ENCODE measurements at places on chromosomes 11 and 22.

DNA sequence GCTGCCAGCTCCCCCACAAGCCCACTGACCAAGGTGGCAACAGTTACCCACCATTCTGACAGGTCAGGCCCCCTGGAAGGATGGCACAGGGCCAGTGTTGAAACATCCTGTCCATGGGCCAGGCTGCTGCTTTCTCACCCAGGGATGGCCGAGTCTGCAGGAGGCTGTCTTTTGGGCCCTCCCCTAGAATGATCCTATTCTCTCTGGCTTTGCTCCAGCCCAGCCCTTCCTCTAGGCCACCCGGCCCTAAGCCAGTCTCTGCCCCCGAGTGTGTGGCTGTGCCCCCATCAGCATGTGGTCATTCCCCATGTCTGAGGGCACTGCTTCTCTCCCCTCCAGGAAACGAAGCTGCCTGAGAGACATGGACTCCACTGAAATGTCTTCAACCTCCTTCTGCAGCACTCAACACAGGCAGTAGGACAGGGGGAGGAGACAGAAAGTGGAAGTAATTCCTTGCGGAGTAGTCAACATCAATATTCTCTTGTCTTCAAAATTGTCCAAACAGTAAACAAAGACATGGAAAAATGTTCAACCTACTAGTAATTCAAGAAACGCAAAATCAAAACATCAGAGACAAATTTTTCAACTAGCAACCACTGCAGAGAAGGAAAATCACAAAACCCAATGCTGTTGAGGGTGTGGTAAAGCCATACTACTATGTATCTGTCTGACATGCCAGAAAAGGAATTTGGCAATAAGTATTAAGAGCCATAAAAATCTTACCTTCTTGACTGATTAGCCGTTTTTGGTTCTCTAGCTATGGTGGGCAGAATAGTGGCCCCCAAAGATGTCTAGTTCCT lies 5.1 kb upstream of the SCARF2 start:
- H3K36me3 ChIP-seq = peaks cover 23% of the 10 kb centered on the region
- H3K27ac ChIP-seq = no peak overlapping the region
- no peaks in the 10 kb centered on the region for H3K27me3 ChIP-seq
- no peak overlapping the region for H3K4me3 ChIP-seq
- DNase-seq = no peak

GRCh38 chr11:122778148-122778547 lies 60.2 kb upstream of the CRTAM start:
- no peak overlapping the region for H3K27ac ChIP-seq
- no peak overlapping the region for H3K4me3 ChIP-seq
- peaks cover 63% of the 10 kb centered on the region for H3K4me1 ChIP-seq
- no peaks in the 10 kb centered on the region for H3K36me3 ChIP-seq

- H3K27me3 ChIP-seq = peaks cover 38% of the 10 kb centered on the region
- no peak overlapping the region for H3K4me3 ChIP-seq
- DNase-seq = no peak
- H3K27ac ChIP-seq = no peak overlapping the region
- no peaks in the 10 kb centered on the region for H3K36me3 ChIP-seq
- no peaks in the 10 kb centered on the region for H3K4me1 ChIP-seq
Observed at GRCh38 chr22:22035203-22035602, 52.6 kb upstream of the TOP3B start.

- no peak overlapping the region for H3K4me3 ChIP-seq
- H3K4me1 ChIP-seq = peaks cover 16% of the 10 kb centered on the region
- no peak for DNase-seq
- H3K36me3 ChIP-seq = no peaks in the 10 kb centered on the region
- H3K27me3 ChIP-seq = no peaks in the 10 kb centered on the region
Observed at GRCh38 chr11:81377418-81377817, 1356.2 kb downstream of the FAM181B start.

All from mesothelial cell of epicardium (in vitro differentiated cells).